NCI-H2107 (cell line): ENCODE measurements at places on chromosomes 7 and 10.
A peak's percentile ranks its signal among the peaks of the same experiment; 100 is the strongest.

GRCh38 chr10:12638781-12639180 lies 289.4 kb downstream of the CAMK1D start:
- no peak for DNase-seq

DNA sequence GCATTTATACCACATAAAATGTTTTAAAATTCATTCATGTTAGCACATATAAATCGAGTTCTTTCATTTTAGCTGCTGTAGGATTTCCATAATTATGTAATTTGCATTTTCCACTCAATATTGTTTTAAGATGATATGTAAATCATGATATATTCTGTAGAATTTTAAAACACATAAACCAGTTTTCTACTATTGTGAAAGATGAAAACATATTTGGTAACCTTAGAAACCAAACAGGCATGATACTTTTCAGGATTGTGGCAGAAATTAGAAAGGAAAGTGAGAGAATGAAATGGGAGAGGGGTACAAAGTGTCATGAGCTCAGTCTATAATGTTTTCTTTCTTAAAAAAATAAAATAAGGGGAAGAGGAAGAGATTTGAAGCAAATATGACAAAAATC lies 269.3 kb downstream of the PPP1R3A start:
- no peak for DNase-seq

- no peak for DNase-seq
Measured at GRCh38 chr7:134873253-134873652, 93.8 kb downstream of the CALD1 start.

DNA sequence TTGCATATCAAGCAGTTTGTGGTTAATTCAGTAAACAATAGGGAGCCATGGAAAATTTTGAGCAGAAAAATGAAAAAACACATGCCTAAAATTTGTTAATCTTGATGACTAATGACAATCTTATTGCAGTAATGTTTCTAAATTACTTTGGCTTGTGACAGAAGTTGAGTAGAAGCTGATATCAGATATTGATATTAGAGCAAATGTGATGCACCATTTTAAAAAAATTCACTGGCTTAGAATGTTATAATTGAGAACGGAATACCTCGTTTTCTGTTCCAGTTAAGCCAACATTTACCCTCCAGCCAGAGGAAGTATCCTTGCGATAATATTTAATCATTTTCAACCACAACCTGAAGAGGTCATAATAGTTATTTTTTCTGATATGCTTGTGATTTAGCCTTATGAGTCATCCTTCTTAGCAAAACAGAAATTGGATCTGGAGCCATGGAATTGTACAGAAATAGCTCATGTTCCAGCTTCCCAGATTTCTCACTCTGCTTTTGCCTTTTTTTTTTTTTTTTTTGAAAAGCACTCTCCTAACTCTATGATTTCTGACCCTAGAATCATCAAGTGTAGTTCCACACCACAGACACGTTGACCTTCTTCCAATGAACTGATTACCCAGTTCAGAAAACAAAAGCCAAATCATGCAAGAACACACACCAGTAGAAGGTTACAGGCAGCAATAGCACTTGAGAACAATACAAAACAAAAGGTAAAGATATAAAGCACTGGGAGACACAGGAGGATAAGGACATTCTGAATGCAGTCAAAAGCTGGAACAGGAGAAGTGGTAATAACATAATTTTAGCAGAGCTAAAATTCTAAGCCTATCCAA lies 96.8 kb upstream of the PHYHIPL start:
- no peak for DNase-seq

- no peak for DNase-seq
Measured at GRCh38 chr10:32232378-32232777, 114.6 kb downstream of the EPC1 start.

DNA sequence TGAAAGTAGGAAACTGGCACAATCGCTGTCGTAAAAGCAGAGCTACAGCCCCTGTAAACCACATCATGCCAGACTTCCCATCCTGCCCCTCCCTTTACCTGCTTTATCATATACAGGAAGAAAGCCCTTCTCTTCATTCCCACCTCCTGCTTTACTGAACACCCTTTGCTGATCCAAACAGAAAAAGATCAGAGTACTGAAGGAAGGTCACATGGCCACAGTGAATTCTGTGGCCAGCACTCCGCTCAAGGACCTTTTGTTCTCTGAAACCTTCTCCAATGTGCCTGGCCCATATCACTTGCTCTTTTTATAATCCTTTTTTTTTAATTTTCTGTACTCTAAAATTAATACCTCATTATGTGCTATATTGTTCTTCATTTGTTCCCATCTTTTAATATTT lies 108.8 kb upstream of the LRGUK start:
- no peak for DNase-seq

DNA sequence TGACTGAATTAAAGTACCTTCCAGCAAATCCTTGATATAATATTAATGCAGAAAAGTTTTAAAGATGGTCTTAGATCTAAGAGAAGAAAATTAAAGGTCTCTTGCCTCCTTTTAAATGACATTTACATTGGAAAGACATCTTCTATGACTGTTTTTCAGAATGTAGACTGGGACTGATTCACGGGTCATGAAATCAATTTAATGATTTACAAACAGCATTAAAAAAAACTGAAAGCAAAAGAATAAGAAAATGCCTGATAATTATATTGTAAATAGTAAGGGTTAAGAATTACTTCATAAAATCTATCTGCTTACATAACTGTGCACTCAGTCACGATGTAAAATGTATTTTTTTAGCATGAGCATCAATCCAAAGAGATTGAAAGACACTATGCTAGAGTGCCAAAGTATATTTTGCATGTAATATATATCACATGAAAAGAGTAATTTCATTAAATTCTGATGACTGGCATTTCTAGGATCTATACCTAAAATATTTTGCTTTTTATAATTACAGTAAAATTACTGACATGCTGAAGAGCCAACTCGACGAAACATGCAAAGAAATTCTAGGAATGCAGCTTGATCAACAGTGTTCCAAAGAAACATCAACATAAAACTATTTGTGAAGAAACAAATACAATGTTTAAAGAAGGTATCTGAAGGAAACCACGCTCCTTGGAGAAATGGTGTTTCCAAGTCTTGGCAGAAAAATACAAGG lies 35.1 kb downstream of the RTKN2 start:
- DNase-seq = no peak

GRCh38 chr7:66190504-66190857 lies 14.7 kb upstream of the TPST1 start:
- no peak for DNase-seq

DNA sequence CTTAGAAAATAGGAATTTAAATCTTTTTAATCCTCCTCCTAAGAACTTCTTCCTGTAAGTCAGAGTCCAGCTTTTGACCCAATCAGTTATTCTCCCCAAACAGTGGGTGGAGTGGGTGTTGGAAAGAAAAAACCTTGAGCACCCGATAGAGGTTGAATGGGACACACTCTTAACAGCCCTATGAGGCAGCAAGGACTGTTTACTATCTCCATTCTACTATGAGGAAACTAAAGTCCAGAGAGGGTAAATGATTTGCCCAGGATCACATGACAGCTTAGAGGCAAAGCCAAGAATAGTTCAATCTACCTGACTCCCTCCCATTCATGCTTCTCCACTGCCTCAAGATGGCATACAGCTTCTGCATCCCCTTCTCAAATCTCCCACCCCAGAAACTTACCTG lies 57.6 kb upstream of the SLC35B4 start:
- no peak for DNase-seq

- no peak for DNase-seq
Measured at GRCh38 chr10:11415095-11415494, 196.4 kb downstream of the USP6NL start.

DNA sequence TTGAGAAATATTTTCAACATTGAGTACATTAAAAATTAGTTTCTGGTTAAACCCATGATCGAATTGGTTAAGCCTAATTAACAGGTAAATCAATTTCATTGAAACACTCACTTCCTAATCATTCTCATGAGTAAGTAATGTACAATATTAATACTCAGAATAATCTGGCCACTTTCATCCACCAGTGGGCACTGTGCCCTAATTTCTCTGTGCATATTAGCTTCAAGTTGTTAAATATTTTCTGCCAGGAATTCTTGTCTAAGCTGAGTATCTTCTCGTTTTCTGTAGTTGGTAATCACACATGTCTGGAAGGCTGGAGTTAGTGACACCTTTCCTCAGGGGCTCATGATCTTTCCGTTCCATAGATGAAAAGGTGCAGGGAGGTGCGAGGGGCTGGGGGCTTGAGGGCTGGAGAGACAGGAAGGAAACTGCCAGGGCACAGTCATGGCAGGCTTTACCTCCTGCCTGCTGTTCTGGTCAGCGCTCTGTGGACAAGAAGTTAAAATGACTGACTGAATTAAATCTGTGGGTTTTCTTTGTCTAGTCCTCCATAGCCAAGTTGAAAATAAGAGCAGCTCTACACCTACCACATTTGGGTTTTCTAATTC lies 71.9 kb downstream of the WIPF3 start:
- DNase-seq = peak; percentile 54

DNA sequence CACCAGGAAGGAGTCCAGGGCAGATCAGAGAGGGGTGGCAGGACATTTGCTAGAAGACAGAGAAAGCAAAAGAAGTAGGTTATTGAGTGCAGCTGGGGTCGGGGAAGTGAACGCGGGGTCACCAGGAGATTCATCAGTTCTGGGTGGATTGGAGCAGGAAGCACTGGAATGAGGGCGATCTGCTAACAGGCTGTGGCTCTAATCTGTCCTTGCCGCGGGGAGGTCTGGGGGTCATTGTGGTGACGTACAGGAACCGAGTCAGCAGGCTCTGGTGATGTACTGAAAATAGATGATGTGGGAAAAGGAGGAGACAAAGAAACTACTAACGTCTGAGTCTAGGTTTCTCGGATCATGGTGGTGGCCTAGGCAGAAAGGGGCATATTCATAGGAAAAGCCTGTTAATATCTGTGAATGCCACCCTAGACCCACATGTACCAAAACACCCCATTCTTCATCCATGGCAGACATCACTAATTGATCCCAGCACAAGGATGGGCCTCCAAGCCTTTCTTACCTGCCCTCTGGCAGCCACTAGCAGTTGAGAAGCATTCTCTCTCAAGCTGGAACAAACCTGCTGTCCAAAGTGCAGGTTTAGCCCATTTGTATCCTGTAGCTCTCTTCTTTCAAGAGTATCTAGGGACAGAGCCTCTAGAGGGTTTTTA lies 134.5 kb downstream of the C10orf105 start:
- DNase-seq = no peak

DNA sequence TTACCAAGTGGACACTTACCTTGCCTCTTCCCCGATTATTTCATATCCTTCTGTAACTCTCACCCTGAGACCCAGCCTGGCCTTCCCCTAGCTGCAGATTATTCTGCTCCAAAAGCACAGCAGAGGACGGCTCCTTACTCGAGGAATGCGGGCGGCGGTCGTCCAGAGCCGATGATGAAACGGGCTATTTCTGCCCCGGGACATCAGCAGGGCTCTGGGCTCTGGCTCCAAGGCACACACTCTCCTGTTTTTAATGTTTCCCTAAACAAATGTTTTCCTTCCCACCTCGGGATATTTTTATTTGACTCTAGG lies 343 bp upstream of the C10orf71 start:
- no peak for DNase-seq

GRCh38 chr7:556291-556826 lies 36.7 kb upstream of the PDGFA start:
- no peak for DNase-seq

DNA sequence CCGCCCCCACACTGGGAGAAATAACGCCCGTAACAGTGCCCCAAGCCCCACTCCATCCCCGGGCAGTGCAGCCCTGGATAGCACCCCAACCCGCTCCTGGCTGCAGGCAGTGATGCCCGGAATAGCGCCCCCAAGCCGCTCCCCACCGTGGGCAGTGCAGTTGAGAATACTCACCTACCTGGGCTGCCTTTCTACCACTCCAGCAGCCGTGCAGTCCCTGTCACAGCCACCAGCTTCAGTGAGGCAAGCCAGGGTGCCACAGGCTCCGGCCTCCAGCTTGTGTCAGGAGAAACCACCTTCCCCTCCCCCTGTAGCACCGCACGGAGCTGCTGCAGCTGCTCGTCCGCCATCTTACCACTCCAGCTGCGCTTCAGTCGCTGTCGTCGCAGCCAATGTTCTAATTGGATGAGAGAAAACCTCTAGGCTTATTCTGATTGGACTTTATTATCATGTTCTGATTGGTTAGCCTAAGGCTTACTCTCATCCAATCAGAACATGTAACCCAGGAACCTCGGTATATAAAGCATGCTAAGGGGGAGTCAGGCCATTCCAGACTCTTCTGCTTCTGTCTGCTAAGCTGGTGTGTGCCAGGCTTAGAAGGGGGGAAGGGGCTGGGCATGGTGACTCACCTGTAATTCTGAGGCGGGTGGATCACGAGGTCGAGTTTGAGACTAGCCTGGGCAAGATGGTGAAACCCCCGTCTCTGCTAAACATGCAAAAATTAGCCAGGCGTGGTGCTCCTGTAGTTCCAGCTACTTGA lies 53.2 kb upstream of the ZNF33B start:
- DNase-seq = peak; percentile 57

GRCh38 chr10:15043674-15044073 lies at the start of gene OLAH:
OLAH (plus strand) TSS chr10:15043943; CDS start chr10:15047289, 3,346 bp downstream.
- no peak for DNase-seq

DNA sequence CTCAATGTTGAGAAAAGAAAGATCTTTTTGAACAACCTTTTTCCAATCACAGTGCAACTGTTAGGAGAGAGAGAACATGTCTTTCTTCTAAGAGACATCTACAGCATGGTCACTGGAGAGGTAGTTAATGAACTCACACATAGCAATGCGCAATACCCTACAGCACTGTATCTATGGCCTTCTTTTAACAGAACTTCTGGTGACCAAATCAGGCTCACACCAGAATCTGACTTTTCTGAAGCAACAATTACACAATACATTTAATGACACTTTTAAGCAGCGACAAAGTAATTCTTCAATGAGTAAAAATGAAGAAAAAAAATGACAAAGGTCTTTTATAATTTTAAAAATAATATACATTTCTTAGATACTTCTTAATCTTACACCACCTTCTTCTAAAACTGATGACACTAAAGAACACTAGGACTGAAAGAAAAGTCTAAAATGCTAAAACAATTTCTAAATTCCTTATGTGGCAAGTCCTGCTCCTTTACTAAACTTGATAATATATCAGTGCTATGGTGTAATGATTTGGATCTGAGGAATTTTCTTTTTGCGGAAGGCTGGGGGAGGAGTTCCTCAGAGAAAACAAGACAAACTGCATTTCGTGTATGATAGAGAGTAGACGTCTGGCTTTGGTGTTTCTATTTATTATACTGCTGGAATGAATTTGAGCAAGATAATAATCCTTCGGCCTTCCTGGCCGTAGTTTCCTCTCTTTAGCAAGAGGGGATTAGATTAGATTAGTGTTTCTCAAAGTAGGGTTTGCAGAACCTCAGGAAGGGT lies 166.3 kb downstream of the ZNF438 start:
- DNase-seq = no peak

DNA sequence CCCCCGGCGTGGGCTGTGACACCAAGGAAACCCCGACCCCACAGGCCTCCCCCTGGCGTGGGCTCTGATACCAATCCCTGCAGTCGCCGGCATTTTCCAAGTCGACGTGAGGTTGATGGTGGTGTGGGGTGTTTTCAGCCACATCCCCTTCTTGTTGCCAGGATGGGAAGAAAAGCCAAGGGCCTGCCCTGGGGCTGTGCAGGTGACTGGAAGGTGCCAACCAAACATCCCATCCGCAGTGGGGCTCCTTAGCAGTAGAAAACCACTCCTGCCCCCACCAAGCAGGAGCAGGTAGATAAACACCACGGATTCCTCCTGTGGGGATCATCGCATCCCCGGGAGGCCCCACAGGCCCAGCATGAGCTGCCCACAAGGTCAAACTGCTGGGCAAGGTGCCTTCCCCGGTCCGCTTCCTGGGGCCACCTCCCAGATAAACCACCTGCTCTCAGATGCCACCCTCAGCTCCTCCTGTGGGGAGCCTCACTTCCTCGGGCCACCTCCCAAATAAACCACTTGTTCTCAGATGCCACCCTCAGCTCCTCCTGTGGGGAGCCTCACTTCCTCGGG lies 88.5 kb upstream of the DIP2C start:
- DNase-seq = no peak
